Thyroid gland (tissue), 4 donors: ENCODE measurements at places on chromosomes 5 and 9. TPM values are rescaled to one million over a fixed set of nuclear protein-coding genes. Genes with fewer than 3 reads are reported as not detected.

GRCh38 chr5:160105686-160106360 lies 13.4 kb downstream of the PWWP2A start:
- peaks cover 35% of the 10 kb centered on the region for H3K4me1 ChIP-seq
- no peak overlapping the region for H3K27ac ChIP-seq
- no peaks in the 10 kb centered on the region for H3K36me3 ChIP-seq

- no peaks in the 10 kb centered on the region for H3K4me1 ChIP-seq
- no peak overlapping the region for H3K4me3 ChIP-seq
- DNase-seq, result peak; percentile 6
- no peaks in the 10 kb centered on the region for H3K27me3 ChIP-seq
Measured at GRCh38 chr9:19154135-19154612, 26.9 kb upstream of the PLIN2 start.

- H3K36me3 ChIP-seq, result peaks cover 63% of the 10 kb centered on the region
- H3K27me3 ChIP-seq, result no peaks in the 10 kb centered on the region
- no peak overlapping the region for H3K4me3 ChIP-seq
Measured at GRCh38 chr5:178605788-178606187, 15.6 kb upstream of the COL23A1 start.

ANXA2R gene
- total RNA-seq, result 1.2 TPM
